ENCODE measurements at places on chromosomes 2 and 18. TPM values are rescaled to one million over a fixed set of nuclear protein-coding genes. Genes with fewer than 3 reads are reported as not detected.

ARHGAP15 gene
- total RNA-seq, result not detected

CENPA gene
- 19.8 TPM for total RNA-seq

SPATA3 gene
- not detected for total RNA-seq

TRPM8 gene
- not detected for total RNA-seq

FASTKD1 gene
- total RNA-seq, result 14.7 TPM

CCDC74A gene
- total RNA-seq, result 6.5 TPM

CXCR1 gene
- not detected for total RNA-seq
